ENCODE measurements at places on chromosomes 6 and 20.

DNA sequence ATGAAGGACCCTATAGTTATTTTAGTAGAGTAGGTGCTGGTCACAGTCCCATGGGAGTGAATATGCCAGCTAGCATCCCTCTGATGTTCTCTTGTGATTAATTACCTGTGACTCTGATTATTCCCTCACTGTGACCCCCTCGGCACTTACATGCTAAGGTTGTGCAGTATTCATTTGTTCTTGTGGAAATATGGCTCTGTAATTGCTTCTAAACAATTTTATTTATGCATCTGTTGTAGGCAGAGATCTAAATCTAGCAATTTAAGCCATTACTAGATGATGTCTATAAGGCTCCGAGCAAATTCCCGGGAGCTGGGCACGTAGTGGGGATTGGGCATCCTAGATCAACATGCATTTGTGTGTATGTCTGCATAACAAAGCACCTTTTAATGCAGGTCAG, 961.7 kb downstream of the KIF16B start:
- DNase-seq = no peak

GRCh38 chr20:8218861-8219260, 86.8 kb downstream of the PLCB1 start:
- no peak for DNase-seq

GRCh38 chr6:162726947-162727321, 632 bp downstream of the PRKN start:
- no peak for DNase-seq

- DNase-seq = no peak
Observed at GRCh38 chr6:53961679-53962370, 149.4 kb upstream of the MLIP start.

DNA sequence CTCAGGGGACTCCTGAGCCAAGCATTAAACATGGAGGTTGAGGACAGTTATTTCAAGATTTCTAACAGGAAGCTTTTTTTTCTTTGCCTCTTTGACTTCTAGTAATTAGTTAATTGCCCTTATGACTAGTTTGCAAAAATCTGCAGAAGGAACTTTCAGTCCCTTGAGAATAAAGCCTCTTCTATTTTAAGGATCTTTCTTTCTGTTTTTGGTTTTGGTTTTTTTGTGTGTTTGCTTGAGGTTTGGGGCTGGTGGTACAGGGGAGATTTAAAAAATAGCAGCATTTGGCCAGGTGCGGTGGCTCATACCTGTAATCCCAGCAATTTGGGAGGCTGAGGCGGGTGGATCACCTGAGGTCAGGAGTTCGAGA, 259.3 kb downstream of the BMP7 start:
- DNase-seq = no peak

GRCh38 chr20:54063992-54064676, 6.3 kb downstream of the BCAS1 start:
- no peak for DNase-seq

DNA sequence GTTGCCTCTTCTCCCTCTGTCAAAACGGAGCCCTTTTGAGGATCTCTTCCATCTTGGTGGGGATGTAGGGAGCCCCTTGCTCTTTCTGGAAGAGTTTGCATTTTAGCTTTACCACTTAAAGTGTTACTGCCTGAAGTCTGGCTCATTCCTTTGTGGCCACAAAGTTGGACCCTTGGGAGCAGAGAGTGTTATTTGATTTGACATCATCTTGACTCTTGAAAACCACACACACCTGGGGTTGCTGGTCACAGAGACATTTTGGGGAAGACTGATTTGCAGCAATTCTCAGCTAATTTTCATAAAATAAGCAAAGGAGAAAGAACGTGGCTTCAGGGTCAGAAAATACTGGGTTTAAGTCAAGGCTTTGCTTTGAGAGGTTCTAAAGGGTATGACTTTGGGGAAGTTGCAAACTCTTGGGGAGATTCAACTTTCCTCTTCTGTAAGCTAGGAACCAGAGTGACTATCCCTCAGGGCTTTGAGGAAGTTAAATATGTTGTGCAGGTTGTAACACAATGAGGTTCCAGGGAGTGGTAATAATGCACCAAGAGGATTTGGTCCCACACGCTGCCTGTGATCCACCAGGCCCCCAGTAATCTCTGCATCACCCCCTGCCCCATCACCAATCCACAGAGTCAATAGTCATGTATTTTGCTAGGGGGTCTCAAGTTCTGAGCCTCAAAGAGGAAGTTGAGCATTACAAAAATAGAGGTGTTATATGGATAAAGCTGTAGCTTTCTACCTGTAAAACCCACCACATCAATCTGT, 141.6 kb upstream of the SLC24A3 start:
- DNase-seq = no peak

DNA sequence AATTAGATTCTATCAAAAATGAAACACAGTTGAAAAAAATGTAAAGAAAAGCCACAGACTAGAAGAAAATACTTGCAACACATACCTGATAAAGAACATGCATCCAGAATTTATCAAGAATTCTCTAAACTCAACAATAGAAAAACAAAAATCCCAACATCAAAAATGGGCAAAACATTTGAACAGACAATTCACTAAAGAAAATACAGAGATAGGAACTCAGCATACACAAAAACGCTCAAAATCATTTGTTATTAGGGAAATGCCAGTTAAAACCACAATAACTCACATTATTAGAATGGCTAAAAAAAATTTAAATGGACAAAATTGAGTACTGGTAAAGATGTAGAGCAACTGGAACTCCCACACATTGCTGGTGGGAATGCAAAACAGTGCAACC, 311.0 kb upstream of the PRDM1 start:
- DNase-seq = no peak

Data from right forelimb (tissue), 1 donor.